ENCODE measurements at places on chromosomes 11 and 22. TPM values are rescaled to one million over a fixed set of nuclear protein-coding genes. Genes with fewer than 3 reads are reported as not detected.

The ZFP91 gene
- total RNA-seq, result 44.0 TPM

The FADS1 gene
- total RNA-seq, result 23.7 TPM

DNA sequence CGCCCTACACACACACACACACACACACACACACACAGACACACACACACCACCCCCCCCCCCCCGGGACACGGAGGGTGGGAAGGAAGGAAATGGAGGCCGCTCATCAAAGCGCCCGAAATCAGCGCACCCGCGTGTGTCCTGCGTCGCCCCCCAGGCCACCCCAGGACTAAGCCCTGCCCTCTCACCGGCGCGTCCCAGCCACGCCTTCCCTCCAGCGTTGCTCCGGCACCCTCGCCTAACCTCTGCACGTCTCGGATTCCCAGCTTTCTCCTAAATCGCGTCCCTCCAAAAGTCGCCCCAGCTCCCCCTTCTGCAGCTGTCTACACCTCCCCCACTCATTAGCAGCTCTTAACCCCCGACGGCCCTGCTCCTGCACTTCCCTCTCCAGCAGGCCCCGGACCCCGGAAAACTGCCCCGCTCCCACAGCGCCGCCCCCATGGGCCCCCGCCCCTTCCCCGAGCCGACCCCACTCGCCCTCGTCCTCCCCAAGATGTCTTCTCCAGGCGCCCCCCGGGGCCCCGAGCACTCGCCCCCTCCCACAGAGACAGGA is 557 bp downstream of the PACSIN2 start:
- DNase-seq, result peak; percentile 56
- H3K4me3 ChIP-seq, result peak overlapping the region; percentile 90
- H3K36me3 ChIP-seq, result no peaks in the 10 kb centered on the region
- H3K27me3 ChIP-seq, result no peaks in the 10 kb centered on the region

DNA sequence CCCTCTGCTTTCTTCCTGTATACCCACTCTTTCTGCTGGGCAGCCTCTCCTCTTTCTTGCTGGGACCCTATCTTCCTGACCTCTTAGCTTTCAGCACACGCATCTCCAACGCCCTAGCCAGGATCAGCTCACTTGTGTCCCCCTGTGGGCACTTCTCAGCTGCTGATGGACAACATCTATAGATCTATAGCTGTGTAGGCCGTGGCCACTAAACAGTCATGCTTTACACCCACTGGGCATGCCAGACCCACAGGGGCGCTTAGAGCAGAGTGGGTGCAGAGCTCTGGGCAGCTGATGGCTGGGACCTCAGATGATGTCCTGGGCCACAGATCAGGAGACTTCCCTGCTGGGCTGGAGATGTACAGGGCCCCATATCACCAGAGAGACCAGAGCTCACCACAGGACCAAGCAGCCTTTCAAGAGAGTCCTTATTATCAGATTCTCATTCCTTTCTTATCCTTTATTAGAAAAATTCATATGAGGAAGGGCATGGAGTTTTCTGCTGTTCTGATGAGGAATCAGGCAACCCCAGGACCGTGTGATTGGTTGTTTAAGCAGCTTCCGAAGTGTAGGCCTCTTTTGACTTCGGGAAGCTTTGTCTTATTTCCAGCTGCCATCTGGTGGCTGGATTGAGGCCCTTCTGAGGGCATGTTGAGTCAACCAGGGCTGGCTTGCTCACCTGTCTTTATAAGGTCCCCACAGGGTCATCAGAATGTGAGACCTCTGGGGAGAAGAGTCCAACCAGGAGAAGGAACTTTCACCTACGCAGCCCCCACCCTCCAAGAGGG is 60.5 kb downstream of the OSBP2 start:
- H3K27ac ChIP-seq, result no peak overlapping the region
- peak; percentile 78 for DNase-seq
- no peaks in the 10 kb centered on the region for H3K36me3 ChIP-seq
- H3K27me3 ChIP-seq, result no peaks in the 10 kb centered on the region

DNA sequence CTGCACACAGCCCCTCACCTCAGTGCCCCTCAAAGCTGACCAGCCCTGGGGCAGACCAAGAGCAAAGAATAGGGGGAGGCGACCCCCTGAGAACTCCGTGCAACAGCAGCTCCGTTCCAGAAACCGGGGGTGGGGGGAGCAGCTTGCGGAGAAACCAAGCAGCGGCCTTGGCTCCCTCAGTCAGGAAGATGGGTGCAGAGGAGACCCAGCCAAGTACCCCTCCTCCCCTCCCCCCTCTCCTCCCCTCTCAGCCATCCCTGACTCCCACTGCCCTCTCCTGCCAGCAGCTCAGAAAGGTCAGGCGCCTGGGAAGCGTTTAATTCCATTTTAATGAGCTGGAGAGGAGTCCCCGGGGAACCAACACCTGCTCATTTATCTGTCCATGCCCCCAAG is 78.9 kb downstream of the PDE2A start:
- H3K4me3 ChIP-seq, result no peak overlapping the region
- H3K27me3 ChIP-seq, result peaks cover 15% of the 10 kb centered on the region
- peaks cover 19% of the 10 kb centered on the region for H3K4me1 ChIP-seq
- H3K36me3 ChIP-seq, result no peaks in the 10 kb centered on the region
- no peak for DNase-seq

DNA sequence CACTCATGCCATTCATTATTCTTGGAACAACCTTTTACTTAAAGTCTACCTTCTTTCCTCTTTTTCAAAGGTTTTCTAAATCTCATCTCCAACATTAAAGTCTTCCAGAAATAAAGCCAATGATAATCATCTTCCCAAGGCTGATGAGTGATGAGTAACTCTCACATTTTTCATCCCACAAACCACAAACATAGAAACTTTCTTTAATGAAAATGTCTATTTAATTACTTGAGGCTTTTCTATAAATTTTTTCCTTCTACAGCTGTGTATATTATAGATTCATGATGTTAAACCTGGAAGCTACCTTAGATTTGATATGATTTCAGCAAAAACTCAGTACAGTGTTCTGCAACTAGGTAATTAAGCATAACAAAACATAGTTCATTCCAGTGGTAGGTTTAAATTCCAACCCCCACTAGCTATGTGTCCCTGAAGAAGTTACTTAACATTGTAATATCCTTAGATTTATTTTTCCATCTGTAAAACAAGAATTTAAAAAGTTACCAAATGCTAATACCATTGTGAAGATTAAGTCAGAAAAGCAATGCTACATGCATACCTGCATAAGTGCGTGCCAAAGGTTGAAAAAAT is 845.4 kb downstream of the KCNA4 start:
- no peaks in the 10 kb centered on the region for H3K4me1 ChIP-seq
- H3K4me3 ChIP-seq, result no peak overlapping the region
- no peak overlapping the region for H3K27ac ChIP-seq
- no peaks in the 10 kb centered on the region for H3K36me3 ChIP-seq
- H3K27me3 ChIP-seq, result no peaks in the 10 kb centered on the region
- DNase-seq, result no peak

DNA sequence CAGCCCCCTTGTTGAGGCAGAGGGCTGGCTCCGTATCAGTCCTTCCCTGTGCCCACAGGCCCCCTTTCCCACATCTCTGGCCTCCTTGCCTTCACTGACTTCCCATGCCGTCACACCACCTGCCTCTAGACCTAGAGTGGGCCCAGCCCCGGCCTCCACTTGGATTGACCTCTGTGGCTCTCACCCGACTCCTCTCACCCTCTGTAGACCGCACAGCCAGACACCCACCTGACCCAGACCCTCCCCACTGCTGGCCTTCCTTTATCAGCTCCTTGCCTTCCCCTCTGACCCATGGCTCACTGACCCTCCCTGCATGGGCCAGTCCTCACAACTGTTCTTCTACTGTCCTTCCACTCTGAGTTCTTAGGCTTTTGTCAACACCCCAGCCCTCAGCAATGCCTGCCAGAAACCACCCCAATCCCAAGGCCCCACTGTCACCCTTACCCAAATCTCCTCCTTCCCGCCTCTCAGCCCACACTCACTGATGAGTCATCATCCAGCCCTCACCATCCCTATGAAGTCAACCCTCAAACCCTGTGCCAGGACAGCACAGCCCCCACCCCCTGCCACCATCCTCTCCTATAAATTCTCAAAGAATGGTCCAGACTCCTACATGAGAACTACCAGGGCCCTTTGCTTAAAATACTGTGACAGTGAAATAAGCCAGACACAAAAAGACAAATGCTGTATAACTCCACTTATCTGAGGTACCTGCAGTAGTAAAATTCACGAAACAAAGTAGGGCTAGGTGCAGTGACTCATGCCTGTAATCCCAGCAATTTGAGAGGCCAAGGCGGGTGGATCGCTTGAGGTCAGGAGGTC is 53.4 kb downstream of the SCGB1A1 start:
- peaks cover 6% of the 10 kb centered on the region for H3K4me1 ChIP-seq
- no peaks in the 10 kb centered on the region for H3K27me3 ChIP-seq
- no peaks in the 10 kb centered on the region for H3K36me3 ChIP-seq
- no peak overlapping the region for H3K27ac ChIP-seq

DNA sequence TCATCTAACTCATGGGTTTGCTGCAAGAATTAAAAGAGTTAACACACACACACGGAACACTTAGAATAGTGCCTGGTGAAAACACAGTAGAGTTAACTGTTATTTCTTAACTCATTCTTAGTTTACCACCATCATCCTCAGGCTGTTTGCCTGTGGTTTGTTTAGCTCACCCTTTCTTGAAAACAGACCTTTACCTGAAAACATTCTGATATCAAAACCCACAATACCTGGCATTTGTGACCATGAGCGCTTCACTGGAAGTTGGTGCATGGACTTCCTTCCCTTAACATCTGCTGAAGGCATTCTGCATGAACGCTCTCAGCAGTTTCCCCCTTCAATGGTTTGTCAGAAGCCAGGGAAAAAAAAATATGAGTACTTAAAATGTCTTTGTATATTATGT is 256.0 kb downstream of the ETS1 start:
- no peak for DNase-seq
- H3K27me3 ChIP-seq, result no peaks in the 10 kb centered on the region
- H3K27ac ChIP-seq, result peak overlapping the region; percentile 92
- H3K4me3 ChIP-seq, result no peak overlapping the region
- peaks cover 4% of the 10 kb centered on the region for H3K36me3 ChIP-seq

GRCh38 chr11:87298155-87298554 is 260.4 kb downstream of the TMEM135 start:
- H3K4me1 ChIP-seq, result peaks cover 2% of the 10 kb centered on the region
- no peak overlapping the region for H3K27ac ChIP-seq
- no peak for DNase-seq
- peaks cover 6% of the 10 kb centered on the region for H3K36me3 ChIP-seq
- H3K4me3 ChIP-seq, result no peak overlapping the region

DNA sequence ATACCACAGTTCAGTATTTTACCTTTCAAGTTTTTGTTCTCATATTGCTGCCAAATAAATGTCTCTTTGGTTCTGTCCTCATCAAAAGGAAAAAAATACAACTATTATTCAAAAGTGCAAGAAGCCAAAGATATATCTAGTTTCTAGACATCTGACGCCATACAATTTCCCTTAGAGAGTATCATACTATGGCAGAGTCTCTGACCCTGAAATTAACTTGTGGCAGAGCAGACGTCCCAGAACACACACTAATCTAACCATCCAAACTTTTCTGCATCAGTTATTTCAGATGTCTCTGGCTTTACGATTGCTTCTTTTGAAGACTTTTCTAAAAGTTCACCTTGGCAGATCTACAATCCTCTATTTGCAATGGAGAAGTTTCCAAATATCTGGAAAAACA is 2.7 kb downstream of the OR51T1 start:
- H3K27ac ChIP-seq, result no peak overlapping the region
- DNase-seq, result no peak
- no peak overlapping the region for H3K4me3 ChIP-seq
- H3K27me3 ChIP-seq, result peaks cover 2% of the 10 kb centered on the region
- H3K36me3 ChIP-seq, result no peaks in the 10 kb centered on the region
- no peaks in the 10 kb centered on the region for H3K4me1 ChIP-seq

GRCh38 chr11:125790825-125791224 is 2.9 kb downstream of the PATE3 start:
- no peak overlapping the region for H3K4me3 ChIP-seq
- DNase-seq, result no peak
- no peaks in the 10 kb centered on the region for H3K36me3 ChIP-seq
- no peak overlapping the region for H3K27ac ChIP-seq
- peaks cover 4% of the 10 kb centered on the region for H3K27me3 ChIP-seq

DNA sequence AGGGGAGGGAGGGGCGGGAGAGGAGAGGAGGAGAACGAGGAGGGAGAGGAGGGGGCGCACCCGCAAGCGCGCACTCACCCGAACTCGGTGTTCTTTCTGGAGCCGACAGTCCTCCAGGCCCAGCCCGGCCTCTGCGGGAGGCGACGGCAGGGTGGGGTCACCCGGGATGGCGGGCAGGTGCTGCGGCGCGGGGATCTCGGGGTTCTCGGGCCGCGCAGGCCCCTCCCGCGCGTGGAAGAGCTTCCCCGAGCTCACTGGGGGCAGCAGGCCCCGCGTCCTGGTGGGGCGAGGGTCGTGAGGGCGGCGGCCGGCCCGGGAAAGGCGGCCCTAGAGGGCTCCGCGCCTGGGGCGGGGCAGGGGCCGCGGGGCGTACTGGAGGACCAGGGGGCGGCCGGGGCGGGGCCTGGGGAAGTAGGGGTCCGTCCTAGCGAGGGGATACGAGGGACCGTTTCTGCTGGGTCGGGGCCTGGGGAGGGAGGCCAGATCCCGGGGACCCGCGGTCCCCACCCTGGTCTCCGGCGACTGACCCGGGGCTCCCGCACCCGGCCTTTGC is 5.2 kb downstream of the LMNTD2 start:
- H3K4me1 ChIP-seq, result peaks cover 4% of the 10 kb centered on the region
- no peak for DNase-seq
- H3K27ac ChIP-seq, result no peak overlapping the region
- peaks cover 2% of the 10 kb centered on the region for H3K27me3 ChIP-seq

DNA sequence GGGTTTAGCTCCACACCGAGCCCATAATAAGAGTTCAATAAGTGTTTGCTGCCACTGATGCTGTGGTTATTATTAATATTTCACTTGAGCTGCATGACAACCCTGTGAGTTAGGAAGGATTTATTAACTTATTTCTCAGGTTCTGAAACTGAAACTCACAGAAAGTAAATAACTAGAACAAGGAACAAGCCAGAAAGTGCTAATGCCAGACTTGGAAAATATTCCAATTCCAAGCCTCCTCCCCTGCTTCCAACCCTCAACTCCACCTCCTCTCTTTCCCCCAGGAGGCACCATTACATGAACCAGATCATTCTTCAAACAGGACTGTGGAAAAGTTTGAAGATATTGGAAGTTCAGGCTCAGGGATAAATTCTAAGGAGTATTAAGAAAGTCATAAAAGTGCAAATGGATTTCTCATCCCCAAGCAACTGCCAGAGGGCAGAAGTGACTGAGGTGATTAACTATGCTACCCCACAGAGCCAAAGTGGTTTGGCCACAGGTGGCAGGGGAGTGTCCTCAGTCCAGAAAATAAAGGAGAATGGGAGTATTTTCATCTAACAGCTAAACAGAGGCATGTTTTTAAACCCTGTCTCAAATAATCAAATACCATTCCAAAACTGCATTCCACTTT is 3.2 kb upstream of the FJX1 start:
- H3K4me1 ChIP-seq, result peaks cover 6% of the 10 kb centered on the region
- H3K36me3 ChIP-seq, result no peaks in the 10 kb centered on the region
- peaks cover 41% of the 10 kb centered on the region for H3K27me3 ChIP-seq
- H3K27ac ChIP-seq, result no peak overlapping the region
- no peak overlapping the region for H3K4me3 ChIP-seq

- H3K4me3 ChIP-seq, result no peak overlapping the region
- no peak for DNase-seq
- H3K27ac ChIP-seq, result no peak overlapping the region
- H3K27me3 ChIP-seq, result peaks cover 3% of the 10 kb centered on the region
- no peaks in the 10 kb centered on the region for H3K36me3 ChIP-seq
- H3K4me1 ChIP-seq, result peaks cover 7% of the 10 kb centered on the region
Measured at GRCh38 chr11:67662142-67662834, 11.8 kb upstream of the ACY3 start.
